ENCODE measurements at places on chromosomes 4 and X.

DNA sequence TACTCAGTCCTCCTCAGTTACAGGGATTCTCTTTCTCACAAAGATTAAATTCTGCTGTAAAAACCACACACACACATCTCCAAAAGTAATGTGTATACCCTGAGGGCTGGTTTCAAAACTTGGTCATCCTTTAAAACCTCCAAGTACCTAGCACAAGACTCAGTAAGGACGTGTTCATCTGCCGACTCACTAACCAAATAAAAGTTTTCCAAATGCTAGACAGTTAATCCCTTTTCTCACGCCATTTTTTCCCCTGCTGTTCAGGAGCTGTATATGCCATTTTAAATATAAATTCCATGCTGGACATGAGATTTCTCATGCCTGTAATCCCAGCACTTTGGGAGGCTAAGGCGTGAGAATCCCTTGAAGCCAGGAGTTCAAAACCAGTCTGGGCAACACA, 3.9 kb upstream of the SAT1 start:
- DNase-seq: no peak

DNA sequence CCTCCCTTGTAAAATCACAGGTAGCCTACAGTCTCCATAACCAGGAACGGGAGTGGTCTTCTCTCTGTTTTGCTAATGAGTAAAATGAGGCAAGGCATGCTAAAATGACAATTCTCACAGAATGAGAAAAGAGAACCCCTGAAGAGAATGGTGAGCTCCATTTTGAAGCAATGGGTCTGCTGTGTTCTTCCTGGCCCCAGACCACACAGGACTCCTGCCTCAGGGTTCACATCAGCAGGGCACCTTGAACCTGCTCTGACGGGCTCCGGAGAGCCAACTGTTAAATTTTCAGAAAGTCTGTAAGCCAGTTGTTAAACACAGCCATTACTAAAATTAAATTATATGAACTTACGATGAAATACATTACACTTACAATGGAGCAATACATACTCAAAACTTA, 32.1 kb upstream of the RBM47 start:
- DNase-seq: no peak

DNA sequence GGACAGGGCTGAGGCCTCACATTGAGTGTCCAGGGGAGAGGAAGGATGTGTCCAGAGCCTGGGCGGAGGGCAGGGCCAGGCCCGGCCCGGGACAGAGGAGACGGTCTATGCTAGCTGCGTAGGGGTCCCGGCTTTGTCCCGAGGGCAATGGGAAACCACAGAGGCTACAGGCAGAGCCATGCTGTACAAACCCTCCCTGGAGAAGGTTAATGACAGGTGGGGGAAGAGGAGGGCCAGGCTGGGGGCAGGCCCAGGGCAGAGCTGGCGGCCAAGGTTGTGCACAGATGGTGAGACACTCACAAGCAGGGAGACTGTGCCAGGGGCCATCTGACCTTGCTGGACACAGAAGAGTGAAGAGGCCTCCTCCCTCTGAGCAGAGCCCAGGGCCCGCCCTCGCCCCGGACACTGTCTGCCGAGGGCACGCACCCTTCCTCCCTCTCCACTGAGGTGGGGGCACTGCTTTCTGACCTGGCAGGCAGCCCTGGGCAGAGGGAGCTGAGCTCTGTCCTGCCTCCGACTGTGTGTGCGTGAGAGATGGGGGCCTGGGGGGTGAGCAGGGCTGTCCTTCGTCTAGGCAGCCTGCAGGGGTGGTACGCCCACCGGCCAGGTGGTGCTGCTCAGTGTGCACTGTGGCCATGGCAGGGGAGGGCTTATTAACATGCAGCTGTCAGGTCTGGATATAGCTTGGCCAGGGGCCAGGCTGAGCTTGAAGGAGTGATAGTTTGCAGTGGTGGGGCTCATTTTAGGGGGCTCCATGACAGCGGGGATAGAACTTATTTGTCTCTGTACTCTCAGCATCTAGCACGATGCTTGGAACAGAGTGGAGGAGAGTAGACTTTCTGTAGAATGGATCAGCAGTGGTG, 75.7 kb upstream of the LRPAP1 start:
- no peak for DNase-seq

DNA sequence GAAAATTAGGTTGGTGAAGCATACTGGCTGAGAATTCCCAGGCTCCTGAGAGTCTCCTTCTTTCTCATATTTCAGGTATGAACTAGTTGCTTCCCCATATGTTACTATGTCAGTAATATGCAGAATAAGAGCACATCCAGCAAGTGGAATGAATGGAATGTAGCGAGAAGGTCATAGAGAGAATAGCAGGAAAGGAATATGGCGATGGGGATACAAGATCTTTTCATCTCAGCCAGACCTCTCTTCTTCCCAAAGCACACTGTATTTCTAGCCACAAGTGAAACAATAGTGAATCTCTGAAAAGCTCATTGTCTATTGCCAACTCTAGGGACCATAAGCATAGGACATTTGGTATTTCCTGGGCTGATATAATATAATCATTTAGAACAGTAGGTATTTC, 54.6 kb upstream of the MMAA start:
- no peak for DNase-seq

DNA sequence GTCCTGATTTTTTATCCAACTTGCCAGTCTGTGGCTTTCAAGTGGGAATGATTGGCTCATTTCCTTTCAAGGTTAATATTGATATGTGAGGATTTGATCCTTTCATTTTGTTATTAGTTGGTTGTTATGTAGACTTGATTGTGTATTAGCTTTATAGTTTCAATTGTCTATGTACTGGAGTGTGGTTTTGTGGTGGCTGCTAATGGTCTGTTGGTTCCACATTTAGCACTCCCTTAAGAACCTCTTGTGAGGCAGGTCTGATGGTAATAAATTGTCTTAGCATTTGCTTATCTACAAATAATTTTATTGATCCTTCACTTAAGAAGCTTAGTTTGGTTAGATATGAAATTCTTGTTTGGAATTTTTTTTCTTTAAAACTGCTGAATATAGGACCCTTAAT, 190.6 kb downstream of the CPXCR1 start:
- DNase-seq: no peak

- no peak for DNase-seq
These were observed 162.7 kb upstream of the KLF8 start for GRCh38 chrX:56069299-56069931.

DNA sequence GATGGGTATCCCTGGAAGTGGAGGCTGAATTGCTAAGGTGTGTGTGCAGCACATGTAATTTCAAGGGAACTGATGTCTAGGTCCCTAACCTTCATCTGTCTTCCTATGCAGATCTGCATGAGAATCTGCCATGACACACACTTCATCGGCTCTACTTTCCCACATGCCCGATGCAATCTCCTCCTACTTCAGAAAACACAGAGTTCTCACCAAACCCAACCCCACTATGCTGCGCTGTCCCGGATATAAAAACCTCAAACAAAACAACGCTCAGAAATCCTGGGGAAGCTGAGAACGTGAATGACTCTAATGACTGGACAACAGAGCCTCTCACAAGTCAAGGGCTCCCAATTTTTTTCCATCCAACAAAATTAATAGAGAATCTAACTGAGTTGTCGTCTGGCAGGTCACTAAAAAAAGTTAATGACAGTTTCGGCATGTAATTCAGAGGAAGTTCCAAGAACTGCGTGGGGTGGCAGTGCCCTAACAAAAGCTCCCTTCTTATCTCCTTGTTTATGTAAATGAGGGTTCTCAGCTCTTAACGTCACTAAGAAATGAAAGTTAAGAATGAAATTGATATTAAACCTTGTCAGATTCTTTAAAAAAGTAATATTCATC, 39.0 kb downstream of the STX18 start:
- no peak for DNase-seq

- no peak for DNase-seq
These were observed 1.1 kb upstream of the AP1S2 start for GRCh38 chrX:15855568-15856221.

GRCh38 chr4:120059036-120059435, 7.6 kb downstream of the MAD2L1 start:
- DNase-seq: no peak

DNA sequence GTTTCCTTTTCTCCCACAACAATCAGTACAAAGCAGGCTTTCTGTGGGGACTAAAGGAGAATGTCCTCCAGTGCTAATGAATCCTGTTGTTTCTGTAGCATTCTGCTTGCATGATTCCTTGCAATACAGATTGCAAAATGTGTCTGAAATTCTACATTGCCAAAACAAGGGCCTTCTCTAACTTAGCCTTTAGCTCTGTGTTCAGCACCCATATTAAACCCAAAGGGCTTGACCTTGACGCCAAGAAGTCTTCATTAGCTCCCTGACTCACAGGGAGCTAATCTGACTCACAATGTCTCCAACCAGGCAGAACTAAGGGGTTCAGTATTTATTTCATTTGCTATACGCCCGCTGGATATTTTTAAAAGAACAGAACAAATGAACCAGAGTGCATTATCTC, 241.4 kb upstream of the CLNK start:
- no peak for DNase-seq

DNA sequence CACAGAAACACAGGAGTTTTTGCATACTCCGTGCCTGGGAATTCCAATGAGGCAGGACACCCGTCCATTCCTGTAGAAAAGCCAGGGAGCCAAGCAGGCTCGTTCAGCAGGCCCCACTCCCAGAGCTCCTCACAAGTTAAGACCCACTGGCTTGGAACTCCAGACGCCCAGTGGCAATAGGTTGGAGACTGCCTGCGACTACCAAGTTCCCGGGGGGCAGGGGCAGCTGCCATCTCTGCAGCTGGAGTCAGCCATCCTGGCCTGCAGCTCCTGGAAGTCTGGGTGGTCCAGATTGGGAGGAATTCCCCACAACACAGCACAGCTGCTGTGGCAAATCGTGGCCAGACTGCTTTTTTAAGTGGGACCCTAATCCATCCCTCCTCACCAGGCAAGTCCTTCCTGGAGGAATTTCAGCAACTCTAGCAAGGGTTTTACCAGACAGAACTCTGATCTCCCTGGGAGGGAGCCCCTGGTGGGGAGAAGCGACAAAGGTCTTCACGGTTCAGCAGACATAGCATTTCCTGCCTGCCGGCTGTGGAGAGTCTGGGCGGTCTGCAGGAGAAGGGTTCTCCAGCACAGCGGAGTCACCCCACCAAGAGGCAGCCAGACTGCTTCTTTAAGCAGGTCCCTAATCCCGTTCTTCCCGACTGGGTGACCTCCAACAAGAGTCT, 231.9 kb downstream of the STPG2 start:
- DNase-seq: no peak

- DNase-seq: no peak
These were observed 49.1 kb downstream of the TLR10 start for GRCh38 chr4:38733663-38734062.

DNA sequence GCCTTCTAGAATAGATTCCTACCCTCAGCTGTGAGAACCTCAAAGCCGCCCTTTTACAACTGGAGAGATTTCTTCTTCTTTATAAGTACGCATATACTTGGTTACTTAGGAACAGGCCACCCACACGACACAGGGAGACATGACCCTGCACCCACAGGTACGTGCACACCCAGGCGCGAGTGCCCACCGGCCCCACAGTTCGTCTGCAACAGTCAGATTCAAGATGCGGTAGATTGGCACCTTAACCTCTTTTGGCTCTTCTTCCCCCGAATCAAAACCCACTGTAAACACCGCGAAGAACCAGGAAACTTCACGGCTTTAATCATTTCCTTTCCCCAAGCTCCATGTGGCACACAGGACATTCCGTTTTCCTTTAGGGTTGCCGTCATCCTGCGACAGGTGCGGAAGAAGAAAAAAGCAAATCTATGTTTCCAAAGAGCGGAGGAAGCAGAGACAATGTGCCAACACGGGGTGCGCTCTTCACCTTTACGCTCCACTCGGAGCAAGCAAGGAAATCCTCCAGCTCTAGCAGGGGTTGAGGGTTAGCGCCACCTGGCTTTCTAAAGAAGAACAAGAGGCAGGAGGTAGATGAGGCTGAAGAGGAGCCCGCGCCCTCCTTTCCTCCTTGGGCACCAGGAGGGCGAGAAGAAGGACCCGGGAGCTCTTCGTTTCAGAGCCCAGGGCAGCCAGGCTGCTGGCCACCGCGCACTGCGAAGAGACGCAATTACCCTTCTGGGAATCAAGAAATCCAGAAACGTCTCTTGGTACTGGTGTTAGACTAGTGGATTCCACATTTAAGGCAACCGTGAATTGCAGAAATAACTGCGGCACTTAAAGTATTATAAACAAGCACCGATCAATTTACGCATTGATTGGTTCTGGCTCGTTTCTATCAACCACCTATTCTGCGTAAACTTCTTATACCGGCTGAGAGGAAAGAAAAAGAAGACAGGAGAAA, 35.7 kb downstream of the HAND2 start:
- DNase-seq: no peak

DNA sequence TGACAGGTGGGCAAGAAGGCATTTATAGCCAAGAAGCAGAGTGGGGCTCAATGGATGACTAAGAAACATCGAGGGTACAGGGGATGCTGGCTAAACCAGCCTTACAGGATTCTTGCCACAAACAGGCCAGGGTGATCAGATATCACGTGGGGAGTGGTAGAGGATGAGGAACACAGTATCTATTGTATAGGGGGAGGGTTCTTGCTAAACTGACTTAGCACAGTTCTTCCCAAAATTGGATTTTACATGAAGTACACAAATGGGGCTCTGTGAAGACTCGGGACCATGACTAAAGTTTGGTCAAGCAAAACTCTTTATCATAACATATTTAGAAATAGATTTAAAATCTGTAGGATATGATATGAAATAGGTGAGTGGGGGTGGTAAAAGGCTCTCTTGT, 144.0 kb upstream of the ATOH1 start:
- no peak for DNase-seq

DNA sequence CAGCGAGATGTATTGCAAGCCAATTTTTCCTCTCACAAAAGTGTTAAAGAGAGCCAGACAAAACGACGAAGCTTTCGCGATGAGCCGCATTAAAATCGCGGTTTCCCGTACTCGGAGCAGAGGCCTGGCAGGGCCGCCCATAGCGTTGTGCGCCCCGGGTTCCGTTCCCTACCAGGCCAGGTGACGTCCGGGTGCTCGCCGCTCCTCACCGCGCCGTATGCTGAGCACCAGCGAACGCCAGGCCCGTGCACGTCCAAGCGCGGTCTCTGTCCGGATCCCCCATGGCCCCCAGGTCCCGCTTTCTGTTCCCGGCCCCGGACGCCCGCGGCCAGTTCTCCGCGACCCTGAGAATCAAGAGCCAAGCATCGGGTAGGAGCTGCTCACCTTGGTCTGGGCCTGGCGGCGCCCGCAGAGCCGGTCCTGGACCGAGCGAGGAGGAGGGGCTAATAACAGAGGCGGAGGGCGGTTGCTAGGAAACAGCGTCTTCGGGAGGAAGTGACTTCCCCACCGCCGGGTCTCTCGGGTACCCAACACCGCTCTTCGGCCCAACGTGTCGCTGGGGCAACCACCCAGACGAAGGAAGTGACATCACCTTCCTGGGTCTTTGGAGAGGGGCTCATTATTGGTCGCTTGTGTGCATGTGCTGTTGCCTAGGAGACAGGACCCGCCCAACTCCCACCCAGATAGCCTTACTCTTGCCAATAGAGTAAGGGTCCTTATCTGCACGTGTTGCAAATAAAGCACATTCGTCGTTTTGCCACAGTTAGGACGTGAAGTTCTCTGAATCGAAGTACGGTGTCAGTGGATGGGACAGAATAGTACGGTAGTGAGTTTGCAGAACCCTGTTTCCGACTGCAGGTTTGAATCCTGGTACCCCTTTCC, at the start of gene MAP9:
Gene MAP9 (minus strand): TSS at position 579 of the 882 bp plus-strand sequence. CDS start 1,115 bp downstream, outside the sequence.
- DNase-seq: peak; percentile 97

Data from left kidney (tissue), 8 donors.